ENCODE measurements at places on chromosomes 16 and 17. TPM values are rescaled to one million over a fixed set of nuclear protein-coding genes. Genes with fewer than 3 reads are reported as not detected.

Gene HSPB9
- polyA plus RNA-seq, result 0.49 TPM

Gene KRT28
- polyA plus RNA-seq, result not detected

Gene MT1H
- 5.8 TPM for polyA plus RNA-seq

Gene PLXDC1
- 6.1 TPM for polyA plus RNA-seq

Gene MYH4
- polyA plus RNA-seq, result 0.03 TPM

Gene CCL13
- polyA plus RNA-seq, result 0.27 TPM

Gene KRTAP9-4
- polyA plus RNA-seq, result not detected

Gene TSPOAP1
- 77.0 TPM for polyA plus RNA-seq

Gene TPPP3
- polyA plus RNA-seq, result 71.8 TPM

Gene DECR2
- 33.7 TPM for polyA plus RNA-seq

Gene GSG1L
- 0.50 TPM for polyA plus RNA-seq

Gene NF1
- polyA plus RNA-seq, result 36.5 TPM

Gene PRSS22
- 13.1 TPM for polyA plus RNA-seq

Gene SPPL2C
- polyA plus RNA-seq, result not detected

Gene CTRL
- 8.4 TPM for polyA plus RNA-seq

Gene TMEM114
- not detected for polyA plus RNA-seq

Data from renal pelvis (tissue), 12 donors.